Activated T-cell treated with anti-CD3 and anti-CD28 coated beads, Interleukin-2, amount 50 U/mL, for 4 hours (primary cell): ENCODE measurements at places on chromosomes 4 and X.

GRCh38 chr4:114558446-114559020 lies 40.1 kb upstream of the UGT8 start:
- no peak for DNase-seq

DNA sequence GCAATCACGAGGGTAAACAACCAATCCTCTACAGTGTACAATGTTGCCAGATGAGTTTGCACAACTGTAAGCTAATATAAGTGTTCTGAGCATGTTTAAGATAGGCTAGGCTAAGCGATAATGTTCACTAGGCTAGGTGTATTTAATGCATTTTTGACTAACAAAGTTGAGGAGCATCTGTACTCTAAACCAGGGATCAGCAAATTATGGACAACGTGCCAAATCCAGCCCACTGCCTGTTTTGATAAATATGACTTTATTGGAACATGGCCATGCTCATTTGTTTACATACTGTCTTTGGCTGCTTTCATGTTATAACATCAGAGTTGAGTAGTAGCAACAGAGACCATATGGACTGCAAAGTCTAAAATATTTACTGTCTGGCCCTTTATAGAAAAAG lies 46.3 kb upstream of the ARHGEF6 start:
- no peak for DNase-seq

DNA sequence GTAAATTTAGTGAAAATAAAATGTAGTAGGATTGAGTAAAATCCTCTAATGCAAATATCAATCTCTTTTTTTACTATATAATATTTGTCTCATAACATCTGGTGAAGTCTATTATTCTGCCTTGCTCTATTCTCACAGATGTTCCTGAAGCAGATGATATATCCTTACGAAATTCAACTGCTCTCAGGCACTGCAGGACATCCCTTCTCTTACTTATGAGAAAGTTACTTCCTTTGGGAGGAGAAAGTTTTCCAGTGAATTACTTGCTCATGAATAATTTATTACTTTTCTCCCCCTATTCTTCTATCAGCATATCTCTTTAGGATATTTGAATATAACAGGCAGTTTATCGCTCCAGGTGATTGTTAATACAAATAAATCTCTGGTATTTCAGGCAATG lies 75.6 kb upstream of the AGA start:
- DNase-seq = no peak

DNA sequence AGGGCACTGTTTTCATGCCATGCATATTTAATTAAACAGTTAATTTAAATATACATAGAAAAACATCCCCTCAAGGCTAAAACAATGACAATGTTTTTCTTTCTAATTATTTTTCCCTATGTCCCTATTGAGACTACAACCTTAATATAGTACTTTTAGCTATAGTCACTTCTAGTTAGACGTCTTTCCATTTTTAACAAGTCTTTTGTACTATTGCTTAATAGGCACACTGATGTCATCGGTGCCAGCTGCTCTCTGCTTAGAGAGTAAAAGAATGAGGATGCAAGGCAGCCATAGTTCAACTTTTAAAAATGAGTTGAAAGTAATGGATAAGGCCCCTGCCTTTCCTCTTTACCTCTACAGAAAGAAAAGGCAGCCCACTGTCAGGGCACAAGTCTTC lies 191.1 kb downstream of the KCTD8 start:
- DNase-seq = no peak

DNA sequence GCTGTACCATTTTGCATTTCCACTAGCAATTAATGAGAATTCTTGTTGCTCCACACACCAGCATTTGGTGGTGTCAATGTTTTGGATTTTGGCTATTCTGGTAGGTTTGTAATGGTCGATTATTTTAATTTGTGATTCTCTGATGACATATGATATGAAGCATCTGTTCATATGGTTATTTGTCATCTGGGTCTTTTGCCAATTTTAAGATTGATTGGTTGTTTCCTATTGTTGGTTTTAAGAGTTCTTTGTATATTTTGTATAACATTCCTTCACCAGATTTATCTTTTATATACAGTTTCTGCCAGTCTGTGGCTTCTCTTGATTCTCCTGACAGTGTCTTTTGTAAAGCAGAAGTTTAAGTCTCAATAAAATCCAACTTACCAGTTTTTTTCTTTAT lies 18.5 kb upstream of the BDH2 start:
- no peak for DNase-seq

DNA sequence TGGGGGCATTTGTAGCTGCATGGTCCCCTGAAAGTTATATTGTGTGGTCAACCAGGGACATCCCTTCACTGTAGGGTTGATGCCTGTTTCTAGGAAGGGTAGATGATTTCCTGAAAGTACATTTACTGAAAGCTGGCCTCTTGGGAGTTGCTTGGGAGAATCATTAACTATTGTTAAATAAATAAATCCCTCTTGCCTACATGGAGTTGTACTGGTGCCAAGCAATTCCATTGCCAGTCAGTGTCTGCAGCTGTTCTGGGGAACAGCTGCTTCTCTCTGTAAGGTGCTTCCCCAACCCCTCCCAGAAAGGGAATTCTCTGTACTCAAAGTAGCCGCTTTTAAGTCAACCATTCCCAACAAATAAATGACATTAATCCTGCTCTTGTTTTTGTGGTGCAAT lies 51.1 kb downstream of the C4orf51 start:
- no peak for DNase-seq

DNA sequence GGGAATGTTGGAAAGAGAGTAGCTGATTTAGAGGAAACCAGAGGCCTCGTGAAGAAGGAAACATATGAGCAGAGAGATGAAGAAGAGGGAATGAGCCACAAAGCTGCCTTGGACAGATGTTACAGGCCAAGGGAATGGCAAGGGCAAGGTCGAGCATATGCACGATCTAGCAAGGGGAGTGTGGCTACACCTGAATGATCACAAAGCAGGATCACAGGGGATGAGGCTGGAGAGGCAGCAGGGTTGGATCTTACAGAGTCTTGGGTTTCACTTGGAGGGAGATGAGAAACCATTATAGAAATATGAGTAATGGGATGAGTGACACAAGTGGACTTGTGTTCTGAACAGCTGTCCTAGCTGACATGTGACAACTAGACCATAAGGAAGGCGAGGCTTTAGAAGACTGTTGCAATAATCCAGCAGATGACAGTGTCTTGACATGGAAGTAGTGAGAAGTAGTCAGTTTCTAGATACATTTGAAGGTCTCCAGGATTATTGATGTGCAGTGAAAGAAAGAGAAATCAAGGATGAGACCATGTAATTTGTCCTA lies 58.7 kb downstream of the RASGEF1B start:
- no peak for DNase-seq

- no peak for DNase-seq
Observed at GRCh38 chr4:98290511-98290910, 29.3 kb downstream of the RAP1GDS1 start.

DNA sequence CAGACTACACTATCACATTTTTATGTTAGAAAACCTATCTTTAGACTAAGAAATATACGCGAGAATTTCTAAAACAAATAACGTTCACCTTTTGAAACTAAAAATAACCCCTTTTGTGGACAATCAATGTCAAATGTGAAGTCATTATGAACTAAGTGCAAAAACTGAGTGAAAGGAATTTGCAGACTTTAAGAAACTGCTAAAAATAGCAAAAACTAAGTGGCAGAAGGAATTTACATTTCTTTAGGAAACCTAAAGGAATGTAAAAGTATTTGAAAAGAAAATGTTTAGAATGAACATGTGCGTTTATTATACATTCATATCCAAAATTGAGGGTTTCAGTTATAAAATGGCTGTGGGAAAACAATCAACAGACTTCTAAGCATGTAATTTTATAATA lies 58.3 kb downstream of the VEGFC start:
- DNase-seq = no peak

GRCh38 chr4:2663275-2663674 lies 92.9 kb downstream of the TNIP2 start:
- DNase-seq = no peak

DNA sequence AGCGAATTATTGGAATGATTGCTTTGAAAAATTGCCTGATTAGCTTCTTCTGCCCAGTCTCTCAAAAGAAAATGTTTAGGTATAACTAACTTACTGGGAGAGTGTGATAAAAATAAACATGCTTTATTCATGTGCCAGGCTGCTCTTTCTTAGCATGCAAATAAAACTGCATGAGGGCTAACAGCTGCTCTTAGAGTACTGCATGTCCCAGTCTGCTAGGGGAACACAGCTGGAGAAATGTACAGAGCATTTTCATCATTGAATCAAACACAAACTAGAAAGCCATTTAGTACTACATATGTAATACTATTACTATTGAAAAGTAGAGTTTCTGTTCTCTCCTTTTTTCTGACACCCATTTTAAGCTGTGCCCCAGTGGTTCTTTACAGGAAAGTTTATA lies 726.0 kb downstream of the GRID2 start:
- no peak for DNase-seq

GRCh38 chr4:36039026-36039425 lies 205.3 kb downstream of the ARAP2 start:
- no peak for DNase-seq

DNA sequence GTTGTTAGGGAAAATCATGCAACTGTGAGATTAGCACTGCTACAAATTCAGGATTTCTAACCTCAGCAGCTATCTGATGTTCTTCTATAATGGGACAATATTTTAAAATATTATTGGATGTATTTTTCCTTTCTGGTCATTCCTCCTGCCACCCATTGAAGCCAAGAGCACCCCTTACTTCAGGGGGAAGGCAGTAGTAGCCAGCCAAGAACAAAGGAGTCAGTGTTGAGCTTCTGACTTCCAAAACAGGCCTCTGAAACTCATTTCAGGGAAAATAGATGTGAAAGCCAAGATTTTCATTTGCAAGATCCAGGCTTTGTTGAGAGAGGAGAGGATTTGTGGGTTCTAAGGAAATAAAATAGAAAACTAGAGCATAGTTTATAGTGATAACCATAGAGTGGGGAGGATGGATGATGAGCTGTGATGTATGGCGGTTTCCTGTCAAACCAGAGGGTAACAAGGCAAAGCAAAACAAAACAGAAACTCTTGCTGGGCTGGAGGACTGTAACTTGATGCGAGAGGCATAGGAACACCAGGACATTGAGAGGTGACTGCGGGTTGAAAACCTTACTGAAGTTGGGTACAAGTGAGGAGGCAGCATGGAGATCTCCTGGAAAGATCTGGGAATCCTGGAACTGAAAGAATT lies 173.7 kb upstream of the LEF1 start:
- DNase-seq = no peak
